ENCODE measurements at places on chromosomes 1 and 21.

- DNase-seq = no peak
- no peaks in the 10 kb centered on the region for H3K4me1 ChIP-seq
- no peaks in the 10 kb centered on the region for H3K36me3 ChIP-seq
- peaks cover 3% of the 10 kb centered on the region for H3K27me3 ChIP-seq
- H3K27ac ChIP-seq = no peak overlapping the region
- H3K4me3 ChIP-seq = no peak overlapping the region
These were observed 9.9 kb upstream of the BACE2 start for GRCh38 chr21:41158026-41158425.

GRCh38 chr1:221462345-221462744 is 279.5 kb downstream of the DUSP10 start:
- H3K4me3 ChIP-seq = no peak overlapping the region
- no peak overlapping the region for H3K27ac ChIP-seq
- H3K4me1 ChIP-seq = no peaks in the 10 kb centered on the region
- peaks cover 25% of the 10 kb centered on the region for H3K27me3 ChIP-seq
- DNase-seq = no peak

DNA sequence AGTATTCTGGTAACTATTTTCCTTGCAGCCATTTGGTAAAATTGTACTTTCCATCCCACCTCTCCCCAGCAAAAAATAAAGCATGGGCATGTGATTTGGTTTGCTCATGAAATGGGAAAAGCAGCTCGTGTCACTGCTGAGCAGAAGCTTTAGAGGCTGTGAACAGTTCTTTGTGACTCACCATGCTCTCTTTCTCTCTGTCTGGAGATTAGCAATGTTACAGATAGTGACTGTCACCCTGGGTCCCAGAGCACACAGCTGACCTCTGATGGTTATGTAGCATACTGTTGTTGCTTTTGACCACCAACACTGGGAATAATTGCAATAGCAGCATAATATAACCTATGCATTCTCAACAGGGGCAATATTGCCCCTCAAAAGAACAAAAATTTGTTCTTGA is 70.6 kb downstream of the RGS2 start:
- H3K27me3 ChIP-seq = peaks cover 8% of the 10 kb centered on the region
- no peak for DNase-seq
- H3K36me3 ChIP-seq = no peaks in the 10 kb centered on the region
- H3K27ac ChIP-seq = no peak overlapping the region

DNA sequence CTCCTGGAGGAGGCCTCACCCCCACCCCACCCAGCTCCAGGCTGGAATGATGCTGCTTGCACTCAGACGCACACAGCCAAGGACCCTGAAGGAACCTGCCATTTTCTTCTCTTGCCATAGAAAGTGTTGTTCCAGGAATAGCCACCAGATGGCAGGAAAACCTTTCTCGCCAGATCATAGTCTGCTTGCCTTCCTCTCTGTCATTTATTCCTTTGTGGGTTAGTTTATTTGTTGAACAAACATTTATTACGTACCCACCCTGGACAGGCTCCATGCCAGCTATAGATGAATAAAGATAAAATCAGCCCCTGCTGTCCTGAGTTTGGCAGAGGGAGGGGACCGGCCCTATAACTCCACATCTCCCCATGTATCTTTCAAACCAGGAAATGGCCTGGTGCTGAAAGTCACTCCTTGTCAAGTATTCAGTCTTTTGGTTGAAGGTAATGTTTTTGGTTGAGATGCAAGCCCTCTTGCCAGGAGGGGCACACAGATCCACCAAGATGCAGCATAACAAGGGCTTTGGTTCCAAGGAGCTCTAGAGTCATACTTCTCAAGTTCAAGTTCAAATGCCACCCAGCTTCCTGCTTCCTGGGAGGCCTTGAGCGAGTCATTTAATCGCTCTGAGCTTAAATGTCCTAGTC is 7.0 kb upstream of the KCNC4 start:
- H3K27ac ChIP-seq = peak overlapping the region; percentile 90
- H3K4me3 ChIP-seq = no peak overlapping the region
- peak; percentile 94 for DNase-seq
- H3K27me3 ChIP-seq = no peaks in the 10 kb centered on the region

- H3K4me3 ChIP-seq = peak overlapping the region; percentile 84
- H3K4me1 ChIP-seq = peaks cover 13% of the 10 kb centered on the region
- peak; percentile 58 for DNase-seq
- no peak overlapping the region for H3K27ac ChIP-seq
These were observed 2.1 kb downstream of the KIF26B start for GRCh38 chr1:245156736-245157505.

- DNase-seq = peak; percentile 69
- H3K4me3 ChIP-seq = no peak overlapping the region
- peaks cover 17% of the 10 kb centered on the region for H3K4me1 ChIP-seq
- no peaks in the 10 kb centered on the region for H3K36me3 ChIP-seq
- no peak overlapping the region for H3K27ac ChIP-seq
These were observed 4.4 kb upstream of the ADAMTS1 start for GRCh38 chr21:26849428-26850115.

DNA sequence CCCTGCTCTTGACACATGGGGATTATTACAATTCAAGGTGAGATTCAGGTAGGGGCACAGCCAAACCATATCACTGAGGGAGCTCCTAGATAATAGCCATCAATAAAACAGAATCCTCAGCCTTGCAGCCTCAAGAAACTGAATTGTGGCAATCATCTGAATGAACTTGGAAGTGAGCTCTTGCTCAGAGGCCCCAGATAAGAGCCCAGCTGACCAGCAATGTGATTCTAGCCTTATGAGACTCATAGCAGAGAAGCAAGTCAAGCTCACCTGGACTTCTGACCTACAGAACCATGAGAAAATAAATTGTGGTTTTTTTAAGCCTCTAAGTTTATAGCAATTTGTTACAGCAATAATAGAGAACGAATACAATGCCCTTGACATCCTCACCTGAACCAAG is 302.5 kb downstream of the LTN1 start:
- no peaks in the 10 kb centered on the region for H3K27me3 ChIP-seq
- H3K4me3 ChIP-seq = no peak overlapping the region
- no peaks in the 10 kb centered on the region for H3K4me1 ChIP-seq
- no peak for DNase-seq
- H3K36me3 ChIP-seq = no peaks in the 10 kb centered on the region

GRCh38 chr1:3306583-3307291 is 147.7 kb upstream of the ARHGEF16 start:
- H3K4me1 ChIP-seq = no peaks in the 10 kb centered on the region
- H3K36me3 ChIP-seq = no peaks in the 10 kb centered on the region
- H3K4me3 ChIP-seq = no peak overlapping the region
- no peak for DNase-seq

DNA sequence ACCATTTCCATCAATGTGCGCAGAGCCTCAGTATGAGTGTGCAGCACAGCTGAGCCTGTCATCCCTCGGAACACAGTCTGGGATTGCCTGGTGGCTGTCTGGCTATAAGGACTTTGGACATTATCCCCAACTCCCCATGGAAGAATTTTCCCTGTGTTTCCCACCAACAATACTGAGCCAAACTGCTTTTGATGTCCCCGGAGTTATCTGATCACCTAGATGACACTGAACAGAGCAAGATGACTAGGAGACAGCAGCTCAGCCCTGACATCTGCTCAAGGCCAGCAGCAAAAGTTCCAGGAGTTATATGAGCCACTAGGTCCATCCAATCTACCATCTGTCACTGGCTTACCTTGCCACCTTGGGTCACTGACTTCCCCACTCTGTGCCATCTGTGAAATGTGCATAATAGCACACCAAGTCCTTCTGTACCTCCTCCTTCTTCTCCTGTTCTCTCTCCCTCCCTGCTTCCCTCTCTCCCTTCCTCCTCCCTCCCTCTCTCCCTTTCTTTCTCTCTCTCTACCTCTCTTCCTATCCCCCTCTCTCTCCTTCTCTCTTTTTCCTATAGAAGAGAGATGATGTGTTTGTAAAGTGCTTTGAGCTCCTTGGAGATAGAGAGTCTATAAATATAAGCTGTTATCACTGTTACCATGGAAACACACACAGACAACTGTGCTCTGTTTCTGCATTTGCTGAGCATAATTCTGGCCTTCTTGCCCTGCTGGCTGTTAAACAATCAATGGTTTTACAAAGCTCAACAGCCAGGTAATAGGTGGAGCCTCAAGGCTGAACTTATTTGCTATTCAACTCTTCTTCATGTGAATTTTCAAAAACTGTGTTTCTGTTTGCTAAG is 19.7 kb upstream of the ATP1B1 start:
- peaks cover 9% of the 10 kb centered on the region for H3K4me1 ChIP-seq
- no peak for DNase-seq
- no peaks in the 10 kb centered on the region for H3K36me3 ChIP-seq
- no peak overlapping the region for H3K4me3 ChIP-seq

DNA sequence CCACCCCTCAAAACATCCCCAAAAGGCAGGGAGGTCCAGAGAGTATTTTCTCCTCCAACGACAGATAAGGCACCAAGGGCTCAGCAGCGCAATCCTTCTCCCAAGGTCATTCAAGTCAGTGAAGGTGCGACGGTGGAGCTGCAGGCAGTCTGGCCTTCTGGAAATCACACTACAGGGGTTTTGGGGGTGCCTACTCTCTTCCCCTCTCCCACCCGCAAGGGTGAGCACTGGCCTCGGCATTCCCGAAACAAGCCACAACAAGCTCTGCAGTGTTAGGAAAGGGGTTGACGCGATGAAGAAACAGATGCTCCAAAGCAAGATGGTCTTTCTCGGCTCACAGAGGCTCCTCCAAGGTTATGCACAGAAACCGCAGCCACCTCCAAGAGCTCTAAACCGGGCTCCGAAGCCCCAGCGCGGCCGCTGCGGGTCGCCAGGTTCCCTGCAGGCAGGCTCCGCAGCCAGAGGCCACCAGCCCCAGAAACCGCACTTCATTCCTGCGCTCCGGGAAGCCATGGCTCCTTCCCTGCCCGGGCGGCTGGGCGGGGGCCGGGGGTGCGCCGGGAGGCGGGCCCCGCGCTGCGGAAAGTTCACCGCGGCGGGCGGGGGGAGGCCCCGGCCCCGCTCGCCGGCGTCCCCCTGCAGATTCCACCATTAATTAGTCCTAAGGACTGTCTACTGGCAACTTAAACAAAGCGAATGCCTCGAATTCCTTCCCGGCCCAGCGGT is 1.1 kb downstream of the LUZP1 start:
- peaks cover 3% of the 10 kb centered on the region for H3K36me3 ChIP-seq
- peaks cover 2% of the 10 kb centered on the region for H3K27me3 ChIP-seq
- H3K4me1 ChIP-seq = peaks cover 21% of the 10 kb centered on the region
- peak; percentile 82 for DNase-seq

DNA sequence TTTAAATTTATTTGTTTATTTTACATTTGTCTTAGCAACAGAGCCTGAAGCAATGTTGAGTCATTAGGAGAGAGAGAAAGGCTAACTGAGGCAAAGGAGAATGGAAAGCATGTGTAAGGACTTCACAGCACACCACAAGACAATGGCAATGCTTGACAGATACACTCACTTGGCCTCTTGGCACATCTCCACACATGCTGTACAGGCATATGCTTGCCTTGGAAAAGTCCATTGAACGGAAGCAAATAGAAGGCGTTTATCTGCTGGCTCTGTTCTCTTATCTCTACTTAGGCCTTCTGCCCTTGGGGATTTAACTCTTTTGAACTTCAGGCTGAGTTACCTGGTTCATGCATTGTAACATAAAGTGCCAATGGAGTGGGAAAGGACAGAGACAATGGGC is 262.2 kb upstream of the POU3F1 start:
- no peak overlapping the region for H3K27ac ChIP-seq
- DNase-seq = peak; percentile 35
- no peaks in the 10 kb centered on the region for H3K4me1 ChIP-seq
- no peaks in the 10 kb centered on the region for H3K36me3 ChIP-seq
- no peak overlapping the region for H3K4me3 ChIP-seq

DNA sequence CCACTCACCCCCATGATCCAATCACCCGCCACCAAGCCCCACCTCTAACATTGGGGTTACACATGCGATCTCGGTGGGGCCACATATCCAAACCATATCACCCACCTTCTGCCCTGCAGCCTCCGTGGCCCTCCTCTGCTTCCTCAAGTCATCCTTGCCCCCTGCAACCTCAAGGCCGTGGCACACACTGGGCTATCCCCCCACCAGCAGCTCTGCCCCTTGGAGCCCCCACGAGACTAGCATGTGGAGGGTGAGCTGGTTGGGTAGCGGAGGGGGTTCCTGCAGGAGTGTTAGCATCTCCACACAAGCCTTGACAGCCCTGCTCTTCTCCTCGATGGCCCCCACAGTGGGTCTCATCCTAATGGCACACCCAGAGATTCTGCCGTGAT is 100.8 kb downstream of the TOMM20 start:
- H3K36me3 ChIP-seq = peaks cover 9% of the 10 kb centered on the region
- H3K27me3 ChIP-seq = no peaks in the 10 kb centered on the region
- H3K27ac ChIP-seq = no peak overlapping the region

DNA sequence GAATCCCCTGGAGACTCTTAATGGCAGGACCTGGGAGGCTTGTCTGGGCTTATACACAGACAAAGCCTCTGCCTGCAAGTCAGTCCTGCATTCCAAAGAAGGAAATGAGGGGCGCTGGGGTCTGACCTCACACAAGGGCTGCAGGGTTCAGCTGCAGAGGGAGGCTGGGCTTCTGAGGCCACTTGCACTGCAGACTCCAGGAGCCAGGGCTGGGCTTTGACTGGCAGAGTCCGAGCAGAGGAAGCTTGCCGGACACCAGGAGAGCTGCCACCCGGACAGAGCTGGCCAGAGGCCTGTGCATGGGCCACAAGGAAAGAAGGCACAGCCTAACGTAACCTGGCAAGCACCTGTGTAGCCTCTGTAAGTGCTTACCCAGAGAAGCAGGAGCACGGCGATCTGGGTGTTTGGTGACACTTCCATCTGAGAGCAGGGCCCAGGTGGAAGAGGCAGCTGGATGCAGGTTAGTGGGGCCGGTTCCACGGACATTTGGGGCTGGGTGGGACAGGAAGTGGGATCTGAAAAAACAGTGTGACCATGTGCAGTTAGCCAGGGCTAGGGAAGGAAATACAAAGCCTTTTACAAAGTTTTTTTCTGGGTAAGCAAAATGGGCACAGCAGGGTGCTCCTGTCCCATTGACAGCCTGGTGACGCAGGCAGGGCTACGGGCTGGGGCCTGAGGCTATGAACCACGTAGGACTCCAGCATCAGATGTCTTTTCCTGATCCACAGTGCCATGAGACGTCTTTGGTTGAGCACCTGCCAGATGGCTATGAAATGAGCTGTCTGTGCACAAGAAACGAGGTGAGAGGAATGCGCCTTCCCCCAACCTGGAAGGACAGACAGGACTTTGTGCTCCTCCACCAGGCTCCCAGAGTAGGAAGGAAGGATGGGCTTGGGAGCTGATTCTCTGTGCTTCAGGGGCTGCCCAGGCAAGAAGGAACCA is 37.3 kb upstream of the LBR start:
- H3K4me1 ChIP-seq = peaks cover 49% of the 10 kb centered on the region
- no peaks in the 10 kb centered on the region for H3K36me3 ChIP-seq
- H3K4me3 ChIP-seq = peak overlapping the region; percentile 34
- no peaks in the 10 kb centered on the region for H3K27me3 ChIP-seq
- DNase-seq = peak; percentile 55

DNA sequence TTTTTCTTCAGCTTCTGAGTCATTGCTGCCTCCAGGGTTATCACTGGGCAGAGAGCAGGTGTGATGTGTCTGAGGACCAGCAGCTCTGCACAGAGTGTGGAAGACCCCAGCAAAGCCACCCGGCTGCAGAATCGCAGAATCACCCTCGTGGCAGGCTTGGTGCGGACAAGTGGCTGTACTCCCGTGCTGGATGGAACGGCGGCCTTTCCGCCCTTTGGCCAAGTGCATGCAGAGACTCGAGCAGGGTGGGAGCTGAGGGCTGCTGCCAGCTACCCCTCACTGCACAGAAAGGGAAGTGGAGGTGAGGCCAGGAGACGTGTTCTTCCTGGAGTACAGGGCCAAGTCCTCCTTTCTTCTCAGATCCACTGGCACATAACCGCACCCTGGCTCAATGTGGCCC is 162.5 kb downstream of the PCBP3 start:
- H3K27me3 ChIP-seq = no peaks in the 10 kb centered on the region
- H3K4me3 ChIP-seq = no peak overlapping the region
- DNase-seq = no peak
- H3K36me3 ChIP-seq = peaks cover 6% of the 10 kb centered on the region
